ENCODE measurements at places on chromosomes 13 and 19.
A peak's percentile ranks its signal among the peaks of the same experiment; 100 is the strongest.

- peak; percentile 74 for DNase-seq
Observed at GRCh38 chr19:56567274-56568120, at the start of gene ZNF470. Gene ZNF470 (plus strand): TSS chr19:56567468. CDS start chr19:56570312, 2,844 bp downstream.

GRCh38 chr19:51034704-51035103, at the start of gene KLK12:
Gene KLK12 (minus strand): TSS chr19:51035002. CDS start chr19:51034621, 381 bp downstream.
- DNase-seq = no peak

- no peak for DNase-seq
Observed at GRCh38 chr13:109175666-109176065, 546.3 kb downstream of the MYO16 start.

DNA sequence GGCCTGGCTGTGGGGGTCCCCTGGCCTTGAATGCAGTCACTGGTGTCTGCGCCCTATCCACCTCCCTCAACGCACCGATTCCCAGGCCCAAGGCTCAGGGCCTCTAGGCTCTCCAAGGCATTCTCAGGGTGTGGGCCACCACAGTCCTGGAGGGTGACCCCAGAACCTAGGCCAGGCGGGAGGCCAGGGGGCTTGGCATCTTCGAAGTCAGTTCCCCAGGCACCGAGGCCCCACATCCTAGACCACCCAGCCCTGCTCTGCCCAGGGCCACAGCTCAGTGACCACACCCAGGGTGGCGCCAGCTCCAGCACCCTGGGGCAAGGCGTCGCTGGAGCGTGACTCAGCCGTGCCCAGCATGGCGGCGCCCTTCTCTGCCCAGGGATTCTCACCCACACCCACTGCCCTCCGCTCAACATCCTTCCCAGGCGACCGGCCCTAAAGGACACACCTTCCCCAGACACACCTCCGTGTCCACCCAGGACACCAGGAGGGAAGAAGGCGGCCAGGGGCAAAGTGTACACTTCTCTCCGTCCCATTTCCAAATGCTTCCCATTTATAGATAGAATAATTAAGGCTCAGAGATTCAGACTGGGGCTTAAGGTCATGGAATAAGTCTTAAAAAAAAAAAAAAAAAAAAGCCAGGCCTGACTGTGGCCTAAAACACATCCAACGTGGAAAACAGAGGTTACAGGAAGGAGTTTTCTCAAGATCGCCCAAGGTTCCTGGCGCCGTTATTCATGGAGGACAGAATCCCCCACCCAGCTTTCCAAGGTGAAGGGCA, 36.4 kb upstream of the NANOS3 start:
- DNase-seq = no peak

GRCh38 chr13:112725346-112726015, 35.6 kb downstream of the ATP11A start:
- DNase-seq = no peak

DNA sequence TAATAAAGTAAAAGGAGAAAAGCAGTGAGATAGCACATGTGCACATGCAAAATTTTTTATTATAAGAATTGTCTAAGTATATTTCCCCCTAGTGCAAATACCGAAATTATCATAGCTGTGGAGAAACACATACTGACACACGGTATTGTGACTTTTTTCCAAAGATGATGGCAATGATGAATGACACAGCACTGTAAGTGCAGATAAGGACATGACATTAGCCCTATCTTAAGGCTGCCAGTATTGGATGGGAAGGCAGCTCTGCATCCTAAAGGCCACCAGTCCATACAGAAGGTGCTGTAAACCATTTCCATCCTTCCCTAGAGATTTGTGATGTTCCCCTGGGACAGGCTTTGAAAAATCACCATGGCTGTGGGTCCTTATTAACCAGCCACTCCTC, 11.5 kb upstream of the MICU2 start:
- no peak for DNase-seq

DNA sequence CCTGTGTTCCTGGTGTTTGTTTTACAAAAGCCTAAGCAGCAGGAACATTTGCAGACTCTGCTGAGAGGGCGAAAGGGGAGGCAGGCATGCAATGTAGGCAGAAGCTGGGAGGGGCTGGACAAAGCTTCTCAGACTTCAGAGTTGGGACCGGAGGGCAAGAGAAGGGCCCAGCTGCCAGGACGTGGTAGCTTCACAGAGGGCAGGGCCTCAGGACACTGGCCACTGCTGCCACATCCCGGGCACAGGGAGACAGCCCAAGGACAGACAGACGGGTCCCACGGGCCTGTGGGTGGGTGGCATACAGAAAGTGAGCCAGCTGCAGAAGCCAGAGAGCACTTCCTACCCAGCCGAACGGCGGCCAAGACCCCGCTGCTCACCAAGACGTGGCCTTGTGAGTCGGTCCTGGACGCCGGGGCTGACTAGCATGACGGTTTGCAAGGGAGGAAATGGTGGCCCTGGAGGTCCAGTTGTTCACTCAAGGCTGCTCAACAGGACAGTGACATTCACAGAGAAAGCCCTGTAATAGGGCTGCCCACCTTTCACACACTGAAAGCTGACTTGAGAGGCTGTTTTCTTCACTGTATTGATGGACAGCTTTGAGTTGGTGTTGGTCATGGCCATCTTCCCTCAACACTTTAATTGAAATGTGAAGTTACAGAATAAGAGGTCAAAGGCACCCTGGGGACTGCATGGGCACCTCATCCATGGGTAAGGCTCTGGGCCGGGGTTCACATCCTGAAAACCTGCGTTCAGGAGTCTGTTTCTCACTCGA, 23.7 kb upstream of the TFDP1 start:
- no peak for DNase-seq

DNA sequence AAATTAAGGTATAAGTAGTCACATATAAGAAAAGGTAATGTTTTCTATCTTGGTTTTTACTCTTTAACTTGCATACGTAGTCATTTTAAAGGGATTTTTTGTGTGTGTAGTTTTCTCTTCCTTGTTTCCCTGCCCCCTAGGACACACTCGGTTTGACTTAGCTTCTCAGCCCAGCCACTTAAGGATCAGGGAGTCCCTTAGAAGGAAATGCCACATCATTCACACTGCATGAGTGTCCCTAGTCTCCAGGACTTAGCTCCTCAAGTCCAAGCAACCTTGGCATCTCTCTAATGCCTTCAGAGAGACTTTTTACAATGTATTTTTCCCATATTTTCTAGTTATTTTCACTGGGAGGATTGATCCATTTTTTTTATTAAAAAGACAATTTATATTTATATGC, 1407.7 kb downstream of the EFNB2 start:
- no peak for DNase-seq

- no peak for DNase-seq
Observed at GRCh38 chr19:6402837-6403608, 10.1 kb upstream of the GTF2F1 start.

DNA sequence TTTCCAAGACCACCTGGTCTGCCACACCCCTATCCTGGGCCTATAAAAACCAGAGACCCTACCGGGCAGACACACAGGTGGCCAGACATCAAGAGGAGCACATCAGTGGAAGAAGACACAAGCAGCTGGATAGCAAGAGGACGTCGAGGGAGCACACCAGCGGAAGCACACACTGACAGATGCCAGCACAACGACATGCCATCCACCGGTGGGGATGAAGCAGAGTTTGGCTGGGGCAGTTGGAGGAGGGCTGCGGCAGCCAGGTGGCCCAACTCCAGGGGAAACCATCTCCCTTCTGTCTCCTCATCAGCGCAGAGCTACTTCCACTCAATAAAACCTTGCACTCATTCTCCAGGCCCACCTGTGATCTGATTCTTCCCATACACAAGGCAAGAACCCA, 200.6 kb downstream of the PCDH17 start:
- DNase-seq = no peak
